ENCODE measurements at places on chromosomes 13 and 19.
A peak's percentile ranks its signal among the peaks of the same experiment; 100 is the strongest.

DNA sequence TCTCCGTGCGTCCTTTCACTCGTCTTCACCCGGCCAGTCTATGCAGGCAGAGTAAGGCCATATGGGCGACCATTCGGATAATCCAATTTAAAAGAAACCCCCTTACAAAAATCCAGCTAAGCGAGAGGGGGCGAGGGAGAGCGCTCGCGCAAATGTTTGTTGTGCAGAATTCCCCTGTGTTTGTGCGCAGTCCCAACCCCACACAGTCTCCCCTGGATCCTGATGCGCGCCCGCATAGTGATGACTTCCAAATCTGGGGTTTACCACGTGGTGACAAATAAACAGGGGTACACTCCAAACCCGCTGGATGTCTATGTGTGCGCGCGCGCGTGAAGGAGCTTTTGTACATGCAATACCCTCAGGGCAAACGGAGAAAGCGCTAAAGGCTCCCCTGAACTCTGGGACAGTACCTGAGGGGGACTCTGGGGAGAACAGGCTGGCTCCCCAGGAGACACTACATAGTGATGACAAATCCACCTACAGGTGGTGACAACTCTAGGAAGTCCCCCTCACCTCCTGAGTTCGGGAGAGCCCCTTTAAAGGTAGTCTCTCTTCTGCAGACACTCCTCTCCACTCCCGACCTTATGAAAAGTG lies 8.5 kb downstream of the SOX21 start:
- DNase-seq = no peak

DNA sequence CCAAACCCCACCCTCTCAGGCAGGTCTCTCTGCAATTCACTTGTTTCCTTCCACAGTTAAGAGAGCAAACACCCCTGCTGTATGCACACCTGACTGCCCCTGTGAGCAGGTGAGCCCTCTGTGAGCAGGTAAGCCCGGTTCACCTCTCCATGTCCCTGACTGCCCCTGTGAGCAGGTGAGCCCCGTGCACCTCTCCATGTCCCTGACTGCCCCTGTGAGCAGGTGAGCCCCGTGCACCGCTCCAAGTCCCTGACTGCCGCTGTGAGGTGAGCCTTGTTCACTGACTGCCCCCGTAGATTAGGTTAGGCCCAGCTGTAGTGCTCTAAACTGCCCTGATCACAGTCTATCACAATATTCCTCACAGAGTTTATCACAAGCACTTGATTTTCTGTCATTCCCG lies 29.2 kb downstream of the TMTC4 start:
- DNase-seq = no peak

DNA sequence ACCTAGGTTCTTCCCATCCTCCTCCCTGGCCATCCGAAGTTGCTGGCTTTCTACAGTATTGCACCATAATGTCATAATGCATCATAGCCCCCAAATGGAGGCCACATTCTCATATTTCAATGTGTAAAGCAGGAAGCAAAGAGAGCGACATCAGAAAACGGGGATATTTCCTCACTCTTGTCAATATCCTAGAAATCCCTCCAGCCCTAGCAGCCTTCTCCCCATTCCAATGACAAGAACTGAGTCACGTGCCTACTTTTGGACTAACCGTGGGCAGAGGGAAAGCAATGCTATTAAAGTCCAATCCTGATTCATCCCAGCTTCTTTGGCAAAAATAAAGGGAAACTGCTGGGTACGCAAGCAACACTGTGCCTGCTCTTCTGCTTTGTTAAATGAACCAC lies 4.3 kb upstream of the RAP2A start:
- DNase-seq = no peak

DNA sequence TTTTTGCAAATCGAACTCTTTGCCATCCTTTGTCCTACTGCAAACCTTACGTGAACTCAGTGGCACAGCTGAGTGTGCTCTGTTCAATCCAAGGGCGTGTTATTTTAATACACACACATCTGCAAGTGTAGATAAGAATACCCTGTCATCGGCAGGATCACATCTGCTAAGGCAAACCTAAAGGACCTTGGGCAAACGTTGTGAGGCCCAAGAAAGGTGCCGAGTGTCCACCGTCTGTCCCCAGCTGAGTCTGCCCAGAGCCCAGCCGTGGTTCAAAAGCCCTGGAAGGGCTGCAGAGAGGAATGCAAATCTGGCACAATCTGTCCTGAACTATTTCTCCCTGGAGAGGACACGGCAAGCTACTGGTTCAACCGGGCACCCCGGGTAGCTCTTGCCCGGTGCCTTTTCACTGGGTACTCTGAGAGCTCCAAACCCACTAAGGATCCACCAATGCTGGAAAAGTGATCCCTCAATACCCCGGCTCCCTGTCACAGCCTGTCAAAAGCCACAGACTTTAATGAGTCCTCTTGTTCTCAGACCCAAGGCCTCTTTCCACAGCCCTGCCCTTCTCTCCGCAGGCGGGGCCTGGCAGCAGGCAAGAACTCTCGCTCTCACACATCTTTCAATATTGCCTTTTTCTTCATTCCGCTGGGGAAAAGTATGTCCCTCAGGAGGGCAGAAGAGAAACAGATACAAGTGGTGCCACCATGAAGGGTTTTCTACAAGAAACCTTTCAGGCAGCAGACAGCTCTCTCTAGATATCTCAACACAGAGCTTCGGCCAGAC lies 17.0 kb downstream of the SLC7A1 start:
- DNase-seq = no peak

GRCh38 chr19:15469513-15470297 lies 5.4 kb upstream of the RASAL3 start:
- peak; percentile 75 for DNase-seq

GRCh38 chr13:101179021-101179420 lies 237.3 kb downstream of the NALCN start:
- no peak for DNase-seq

GRCh38 chr13:52162279-52163101 lies 3.1 kb upstream of the NEK3 start:
- no peak for DNase-seq
